Left ventricle myocardium inferior (tissue), 1 donor: ENCODE measurements at places on chromosomes 12 and 14. TPM values are rescaled to one million over a fixed set of nuclear protein-coding genes. Genes with fewer than 3 reads are reported as not detected.
A peak's percentile ranks its signal among the peaks of the same experiment; 100 is the strongest.

Gene CLSTN3
- 4.6 TPM for total RNA-seq

DNA sequence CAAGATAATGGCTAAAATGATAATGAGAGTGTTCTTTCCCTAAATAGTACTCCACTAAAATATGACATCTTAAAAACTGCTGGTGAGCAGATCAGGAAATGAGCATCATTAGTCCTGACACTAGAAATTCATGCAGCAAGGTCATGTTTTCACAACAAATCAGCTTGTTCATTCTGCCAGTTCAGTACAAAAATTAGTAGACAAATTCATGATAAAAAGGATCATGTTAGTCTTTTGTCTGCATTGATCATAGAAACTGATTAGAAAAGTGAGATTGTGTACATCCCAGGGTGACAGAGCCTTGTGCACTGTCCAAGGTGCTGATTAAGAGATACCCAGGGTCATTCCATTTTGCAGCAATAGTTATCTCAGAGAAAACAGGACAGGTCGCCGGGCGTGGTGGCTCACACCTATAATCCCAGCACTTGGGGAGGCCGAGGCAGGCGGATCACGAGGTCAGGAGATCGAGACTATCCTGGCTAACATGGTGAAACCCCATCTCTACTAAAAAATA, 163.6 kb downstream of the RIMBP2 start:
- peaks cover 46% of the 10 kb centered on the region for H3K27me3 ChIP-seq
- no peak for DNase-seq
- no peaks in the 10 kb centered on the region for H3K4me1 ChIP-seq

Gene STAT2
- total RNA-seq, result 34.9 TPM

Gene CEP170B
- total RNA-seq, result 11.7 TPM

DNA sequence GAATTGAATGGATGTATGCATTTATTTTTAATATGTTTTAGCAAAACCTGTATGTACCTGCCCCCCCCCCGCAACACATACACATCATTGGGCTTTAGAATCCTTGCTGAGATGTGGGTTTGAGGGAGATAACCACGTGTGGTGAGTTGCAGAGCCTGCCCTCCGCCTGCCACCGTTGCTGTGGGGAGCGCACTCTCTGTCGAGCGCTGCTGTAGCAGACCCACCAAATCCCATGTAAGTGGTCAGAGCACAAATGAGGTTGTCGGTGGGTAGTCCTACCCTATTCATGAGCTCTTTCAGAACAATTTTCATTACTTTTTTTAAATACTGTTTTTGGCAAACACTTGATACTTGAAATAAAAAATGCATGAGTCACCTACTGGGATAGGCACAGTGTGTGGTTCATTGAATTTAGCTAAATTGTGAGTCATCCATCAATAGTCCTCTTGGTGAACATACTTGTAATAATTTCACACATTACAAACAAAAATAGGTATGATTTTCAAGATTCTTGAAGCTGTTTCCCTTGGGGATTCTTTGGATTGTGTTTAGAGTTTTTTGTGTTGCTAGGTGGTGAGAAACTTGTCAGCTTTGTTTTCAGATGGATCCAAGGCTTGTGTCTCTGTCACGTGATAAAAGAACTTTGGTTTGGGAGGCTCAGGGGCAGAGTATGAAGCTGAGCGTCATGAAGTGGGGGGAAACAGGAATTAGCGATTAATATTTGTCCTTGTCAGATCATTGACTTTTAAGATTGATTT, 107.6 kb downstream of the PTCSC3 start:
- no peak overlapping the region for H3K27ac ChIP-seq
- peaks cover 64% of the 10 kb centered on the region for H3K27me3 ChIP-seq
- H3K4me1 ChIP-seq, result peaks cover 3% of the 10 kb centered on the region

DNA sequence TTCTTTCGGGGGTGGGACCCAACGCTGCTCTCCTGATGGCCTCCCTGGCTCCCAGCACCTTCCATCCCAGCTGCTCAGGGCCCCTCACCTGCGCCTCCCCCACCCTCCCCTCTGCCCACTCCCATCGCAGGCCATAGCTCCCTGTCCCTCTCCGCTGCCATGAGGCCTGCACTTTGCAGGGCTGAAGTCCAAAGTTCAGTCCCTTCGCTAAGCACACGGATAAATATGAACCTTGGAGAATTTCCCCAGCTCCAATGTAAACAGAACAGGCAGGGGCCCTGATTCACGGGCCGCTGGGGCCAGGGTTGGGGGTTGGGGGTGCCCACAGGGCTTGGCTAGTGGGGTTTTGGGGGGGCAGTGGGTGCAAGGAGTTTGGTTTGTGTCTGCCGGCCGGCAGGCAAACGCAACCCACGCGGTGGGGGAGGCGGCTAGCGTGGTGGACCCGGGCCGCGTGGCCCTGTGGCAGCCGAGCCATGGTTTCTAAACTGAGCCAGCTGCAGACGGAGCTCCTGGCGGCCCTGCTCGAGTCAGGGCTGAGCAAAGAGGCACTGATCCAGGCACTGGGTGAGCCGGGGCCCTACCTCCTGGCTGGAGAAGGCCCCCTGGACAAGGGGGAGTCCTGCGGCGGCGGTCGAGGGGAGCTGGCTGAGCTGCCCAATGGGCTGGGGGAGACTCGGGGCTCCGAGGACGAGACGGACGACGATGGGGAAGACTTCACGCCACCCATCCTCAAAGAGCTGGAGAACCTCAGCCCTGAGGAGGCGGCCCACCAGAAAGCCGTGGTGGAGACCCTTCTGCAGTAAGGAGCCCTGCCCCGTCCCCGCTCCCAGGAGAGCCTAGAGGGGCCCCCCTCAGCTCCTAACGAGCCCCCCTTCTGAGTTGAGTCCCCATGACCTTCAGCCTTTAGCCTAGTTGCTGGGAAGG, at the start of gene HNF1A:
TSS of gene HNF1A (plus strand) at position 248 of the 924 bp plus-strand sequence. CDS start at position 474, 226 bp downstream.
- no peak for DNase-seq
- no peaks in the 10 kb centered on the region for H3K4me1 ChIP-seq
- peaks cover 20% of the 10 kb centered on the region for H3K27me3 ChIP-seq
- no peaks in the 10 kb centered on the region for H3K36me3 ChIP-seq
- H3K27ac ChIP-seq, result no peak within 1 kb of the TSS

DNA sequence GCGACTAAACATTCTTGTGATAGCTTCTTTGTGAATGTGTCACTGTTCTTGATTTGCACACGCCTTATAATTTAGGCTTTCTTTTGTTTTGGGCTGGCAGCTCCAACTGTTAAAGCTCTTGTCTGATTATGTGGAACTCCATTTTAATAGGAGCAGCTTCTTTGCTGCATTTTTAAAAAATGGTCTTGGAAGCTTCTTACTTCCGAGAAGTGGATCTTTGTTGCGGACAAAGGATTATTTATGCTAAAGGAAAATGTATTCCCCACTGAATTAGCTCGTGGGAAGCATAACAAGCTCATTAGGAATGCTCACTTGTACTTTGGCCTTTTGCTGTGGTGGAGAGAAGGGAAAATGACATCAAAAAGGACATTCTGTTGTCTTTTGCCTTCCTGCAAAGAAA, 20.0 kb downstream of the GAS2L3 start:
- DNase-seq, result no peak
- H3K27me3 ChIP-seq, result no peaks in the 10 kb centered on the region
- H3K36me3 ChIP-seq, result no peaks in the 10 kb centered on the region
- no peaks in the 10 kb centered on the region for H3K4me1 ChIP-seq
- H3K4me3 ChIP-seq, result peak overlapping the region; percentile 14

Gene TMEM229B
- 1.4 TPM for total RNA-seq

GRCh38 chr14:44420226-44420625, 86.9 kb downstream of the FSCB start:
- no peaks in the 10 kb centered on the region for H3K27me3 ChIP-seq
- no peak overlapping the region for H3K27ac ChIP-seq
- no peaks in the 10 kb centered on the region for H3K4me1 ChIP-seq

GRCh38 chr12:90045559-90045958, 336.9 kb upstream of the ATP2B1 start:
- H3K27me3 ChIP-seq, result no peaks in the 10 kb centered on the region
- no peaks in the 10 kb centered on the region for H3K4me1 ChIP-seq
- no peaks in the 10 kb centered on the region for H3K36me3 ChIP-seq
- no peak for DNase-seq

Gene ITGA7
- total RNA-seq, result 520 TPM

DNA sequence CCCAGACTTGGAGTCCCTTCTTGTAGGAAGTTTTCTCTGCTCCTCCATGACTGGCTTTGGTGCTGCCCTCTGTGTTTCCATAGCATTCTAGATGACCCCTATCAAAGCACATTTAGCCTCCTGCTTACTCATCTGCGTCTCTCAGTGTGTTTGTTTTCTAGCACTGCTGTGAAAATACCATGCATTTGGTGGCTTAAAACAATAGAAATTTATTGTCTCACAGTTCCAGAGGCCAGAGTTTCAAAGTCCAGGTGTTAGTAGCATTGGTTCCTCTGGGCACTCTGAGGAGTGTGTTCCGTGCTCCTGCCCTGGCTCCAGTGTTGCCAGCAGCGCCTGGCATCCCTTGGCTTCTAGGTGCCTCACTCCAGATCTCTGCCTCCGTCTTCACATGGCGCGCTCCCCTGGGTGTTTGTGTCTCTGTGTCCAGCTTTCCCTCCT, 86.1 kb downstream of the CACNA1C start:
- no peak overlapping the region for H3K4me3 ChIP-seq
- peaks cover 6% of the 10 kb centered on the region for H3K36me3 ChIP-seq
- DNase-seq, result no peak
- H3K4me1 ChIP-seq, result peaks cover 80% of the 10 kb centered on the region
- no peaks in the 10 kb centered on the region for H3K27me3 ChIP-seq

Gene ADAM20
- 0.27 TPM for total RNA-seq

DNA sequence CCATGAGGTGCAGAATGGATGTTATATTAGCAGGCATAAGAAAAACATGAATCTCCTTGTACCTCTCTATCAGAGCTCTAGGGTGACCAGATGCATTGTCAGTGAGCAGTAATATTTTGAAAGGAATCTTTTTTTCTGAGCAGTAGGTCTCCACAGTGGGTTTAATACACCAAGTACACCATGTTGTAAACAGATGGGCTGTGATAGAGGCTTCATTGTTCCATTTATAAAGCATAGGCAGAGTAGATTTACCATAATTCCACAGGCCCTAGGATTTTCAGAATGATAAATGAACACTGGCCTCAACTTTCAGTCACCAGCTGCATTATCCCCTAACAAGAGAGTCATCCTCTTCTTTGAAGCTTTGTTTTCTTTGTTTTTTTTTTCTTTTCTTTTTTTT, 185.2 kb downstream of the ERC1 start:
- no peak overlapping the region for H3K27ac ChIP-seq
- H3K36me3 ChIP-seq, result peaks cover 7% of the 10 kb centered on the region
- no peak overlapping the region for H3K4me3 ChIP-seq

GRCh38 chr12:52231305-52232202, 1.5 kb upstream of the KRT7 start:
- no peak for DNase-seq
- peaks cover 36% of the 10 kb centered on the region for H3K4me1 ChIP-seq
- H3K27me3 ChIP-seq, result peaks cover 83% of the 10 kb centered on the region
- no peaks in the 10 kb centered on the region for H3K36me3 ChIP-seq
- no peak overlapping the region for H3K4me3 ChIP-seq

Gene SLC10A1
- total RNA-seq, result not detected

GRCh38 chr14:56004786-56005185, 113.4 kb upstream of the PELI2 start:
- H3K27me3 ChIP-seq, result no peaks in the 10 kb centered on the region
- peak overlapping the region; percentile 44 for H3K4me3 ChIP-seq
- peak overlapping the region; percentile 53 for H3K27ac ChIP-seq
- H3K4me1 ChIP-seq, result peaks cover 5% of the 10 kb centered on the region

DNA sequence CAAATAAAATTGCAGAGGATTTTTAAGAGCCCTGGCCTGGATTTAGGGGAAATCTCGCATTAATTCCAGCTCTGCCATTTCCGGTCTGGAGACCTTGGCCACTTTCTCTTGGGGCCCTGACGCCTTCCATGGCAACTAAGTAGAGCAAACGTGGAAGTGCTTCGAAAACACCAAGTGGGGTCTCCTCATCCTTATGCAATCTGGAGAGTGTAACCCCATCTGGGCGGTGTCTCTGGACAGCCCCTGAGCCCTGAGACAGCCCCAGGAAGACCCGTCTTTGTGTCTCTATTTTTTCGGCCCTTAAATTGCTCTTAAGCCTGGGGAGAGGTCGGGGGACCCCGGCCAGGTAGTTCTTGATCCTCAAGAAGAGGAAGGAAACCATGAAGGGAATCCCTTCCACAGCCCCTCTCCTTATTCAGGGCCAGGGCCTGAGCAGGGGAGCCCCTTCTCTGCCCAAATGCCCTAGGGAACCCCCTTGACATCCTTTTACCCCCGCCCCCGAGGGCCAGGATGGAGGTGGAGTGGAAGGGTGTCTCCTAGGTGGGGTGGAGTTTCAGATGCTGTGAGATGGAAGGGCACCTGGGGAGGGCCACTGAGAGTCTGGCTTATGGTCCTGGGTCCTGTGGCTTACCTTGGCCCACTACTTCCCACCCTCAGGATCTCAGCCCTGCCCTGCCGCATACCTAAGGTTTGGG, 17.6 kb upstream of the NR4A1 start:
- peak overlapping the region; percentile 93 for H3K27ac ChIP-seq
- H3K27me3 ChIP-seq, result no peaks in the 10 kb centered on the region
- no peak for DNase-seq
- peak overlapping the region; percentile 54 for H3K4me3 ChIP-seq
- H3K4me1 ChIP-seq, result peaks cover 80% of the 10 kb centered on the region

- H3K36me3 ChIP-seq, result no peaks in the 10 kb centered on the region
- DNase-seq, result peak; percentile 81
- H3K4me3 ChIP-seq, result peak overlapping the region; percentile 51
- H3K4me1 ChIP-seq, result peaks cover 100% of the 10 kb centered on the region
These were observed 38.3 kb upstream of the PNMA1 start for GRCh38 chr14:73752297-73752992.

GRCh38 chr12:2163177-2163941, 110.6 kb downstream of the CACNA1C start:
- H3K36me3 ChIP-seq, result peaks cover 11% of the 10 kb centered on the region
- H3K4me3 ChIP-seq, result no peak overlapping the region
- no peaks in the 10 kb centered on the region for H3K27me3 ChIP-seq
- H3K27ac ChIP-seq, result peak overlapping the region; percentile 85
- H3K4me1 ChIP-seq, result peaks cover 76% of the 10 kb centered on the region

GRCh38 chr14:53638966-53639365, 317.7 kb downstream of the BMP4 start:
- no peaks in the 10 kb centered on the region for H3K36me3 ChIP-seq
- H3K4me3 ChIP-seq, result no peak overlapping the region
- peaks cover 9% of the 10 kb centered on the region for H3K27me3 ChIP-seq
- H3K4me1 ChIP-seq, result no peaks in the 10 kb centered on the region

- peak overlapping the region; percentile 63 for H3K27ac ChIP-seq
- no peak overlapping the region for H3K4me3 ChIP-seq
- no peaks in the 10 kb centered on the region for H3K36me3 ChIP-seq
These were observed 63.5 kb upstream of the MBIP start for GRCh38 chr14:36383767-36384431.
